Osteocyte (in vitro differentiated cells): ENCODE measurements at places on chromosomes 6 and 20. TPM values are rescaled to one million over a fixed set of nuclear protein-coding genes. Genes with fewer than 3 reads are reported as not detected.

SLC17A2 gene
- total RNA-seq = not detected in 2 replicates

GRCh38 chr6:106063448-106063850 is 22.7 kb upstream of the PRDM1 start:
- no peak for DNase-seq

- peak; percentile 77 for DNase-seq
Observed at GRCh38 chr20:60054716-60055634, 96.8 kb downstream of the CDH26 start.

- no peak for DNase-seq
Observed at GRCh38 chr6:169451065-169451838, 197.6 kb upstream of the THBS2 start.

ZNF318 gene
- total RNA-seq = 25.1 and 26.0 TPM in 2 replicates

HCRTR2 gene
- not detected in 2 replicates for total RNA-seq
